ENCODE measurements at places on chromosomes 6 and 20.

- DNase-seq = no peak
Observed at GRCh38 chr6:107867302-107867615, 43.1 kb upstream of the SCML4 start.

- no peak for DNase-seq
Observed at GRCh38 chr6:127348028-127348661, 4.7 kb upstream of the ECHDC1 start.

DNA sequence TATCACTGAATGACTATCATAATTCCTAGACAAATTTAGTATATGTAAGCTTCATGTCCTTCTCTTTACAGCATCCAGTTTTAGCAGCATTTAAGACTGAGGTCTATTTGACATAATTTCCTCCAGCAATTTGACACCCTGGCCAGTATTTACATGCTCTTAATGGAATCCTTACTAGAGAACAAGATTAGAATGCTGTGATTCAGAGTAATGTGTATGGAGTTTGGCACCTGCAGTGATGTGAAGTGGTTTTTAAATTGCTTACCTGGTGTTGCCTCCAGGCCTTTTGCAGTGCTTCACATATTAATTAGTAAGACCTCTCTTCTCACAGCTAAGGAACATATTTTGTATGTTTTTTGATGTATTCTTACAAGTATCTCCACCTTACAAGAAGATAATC, 9.8 kb downstream of the NKX2-4 start:
- no peak for DNase-seq

DNA sequence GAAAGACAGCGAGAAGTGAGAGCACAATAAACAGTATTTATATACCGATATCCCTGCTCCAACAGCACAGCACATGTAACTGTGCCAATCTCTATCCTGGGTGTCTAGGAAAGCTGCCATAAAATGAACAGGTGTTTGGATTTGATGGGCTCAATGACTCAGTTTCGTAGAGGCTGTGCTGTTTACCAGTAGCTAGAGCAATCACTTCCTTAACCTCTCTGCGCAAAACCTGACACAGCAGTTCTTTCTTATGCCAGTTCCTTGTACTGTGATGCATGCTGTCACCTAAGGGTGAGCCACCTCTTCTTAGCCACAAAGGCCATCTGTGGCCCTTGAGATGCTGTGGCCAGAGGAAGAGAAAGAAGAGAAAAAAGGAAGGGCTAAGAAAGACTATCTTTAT, 59.3 kb downstream of the SHPRH start:
- DNase-seq = no peak

GRCh38 chr20:53879048-53879684, 191.2 kb downstream of the BCAS1 start:
- DNase-seq = no peak

DNA sequence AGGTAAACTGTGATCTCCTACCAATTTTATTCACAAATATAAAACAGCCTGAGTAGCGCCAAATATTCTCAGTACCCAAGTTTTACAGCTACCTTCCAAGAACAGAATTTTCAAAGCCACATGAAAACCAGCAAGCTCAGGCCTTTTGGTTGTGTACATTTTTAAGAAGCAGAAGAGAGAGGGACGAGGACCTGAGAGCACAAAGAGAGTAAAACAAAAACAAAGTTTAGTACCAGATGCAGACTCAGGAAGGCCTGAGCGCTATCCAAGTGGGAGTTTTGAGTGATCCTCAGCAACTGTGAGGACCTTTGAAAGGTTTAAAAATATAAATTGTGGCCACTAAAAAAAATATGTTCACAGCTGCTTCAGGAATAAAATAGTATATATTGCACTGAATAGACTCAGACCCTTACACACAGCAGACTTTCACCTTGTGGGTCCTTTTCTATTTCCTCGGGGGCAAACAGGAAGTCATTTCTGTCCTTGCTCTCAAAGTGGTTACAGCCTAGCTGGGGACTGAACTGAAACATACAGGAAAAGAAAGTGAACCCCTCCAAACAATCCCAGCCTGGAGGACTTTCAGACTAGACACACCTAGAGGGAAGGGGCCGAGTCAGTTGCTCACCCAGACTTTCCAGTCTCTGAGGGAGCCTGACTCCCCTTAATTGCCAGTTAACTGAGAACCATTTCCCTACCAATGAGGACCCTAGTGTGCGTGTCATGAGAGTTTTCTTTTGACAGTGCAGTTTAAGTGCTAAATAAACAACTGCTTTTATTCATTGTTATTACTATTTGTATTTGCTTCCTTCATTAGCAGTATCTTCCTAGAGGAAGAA, 48.5 kb upstream of the NT5E start:
- no peak for DNase-seq

DNA sequence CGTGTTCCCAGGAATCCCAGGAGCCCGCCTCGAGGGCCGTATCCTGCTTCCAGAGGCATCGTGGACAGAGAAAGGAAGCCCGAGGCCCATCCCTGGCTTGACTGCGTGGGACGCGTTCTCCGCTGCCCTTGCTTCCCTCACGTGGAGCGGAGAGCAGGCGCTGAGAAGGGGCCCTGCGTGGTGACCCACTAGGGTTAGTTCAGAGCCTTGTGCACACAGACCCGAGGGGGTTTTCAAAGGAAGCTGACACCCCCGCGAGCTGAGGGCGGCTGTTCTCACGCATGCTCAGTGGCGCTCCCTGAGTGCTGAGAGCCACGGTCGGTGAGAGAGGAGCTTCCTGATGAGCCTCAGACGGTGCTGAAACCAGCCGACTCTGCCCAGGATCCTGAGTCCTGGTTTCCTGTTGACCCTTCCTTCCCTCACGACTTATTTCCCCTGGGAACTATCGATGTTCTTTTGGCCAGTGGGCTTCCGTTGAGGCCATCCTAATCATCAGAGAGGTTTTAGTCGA, 28.9 kb upstream of the CCR6 start:
- no peak for DNase-seq

- no peak for DNase-seq
Observed at GRCh38 chr6:86916393-86916792, 20.9 kb upstream of the HTR1E start.

GRCh38 chr6:14270925-14271788, 153.6 kb downstream of the CD83 start:
- peak; percentile 94 for DNase-seq

DNA sequence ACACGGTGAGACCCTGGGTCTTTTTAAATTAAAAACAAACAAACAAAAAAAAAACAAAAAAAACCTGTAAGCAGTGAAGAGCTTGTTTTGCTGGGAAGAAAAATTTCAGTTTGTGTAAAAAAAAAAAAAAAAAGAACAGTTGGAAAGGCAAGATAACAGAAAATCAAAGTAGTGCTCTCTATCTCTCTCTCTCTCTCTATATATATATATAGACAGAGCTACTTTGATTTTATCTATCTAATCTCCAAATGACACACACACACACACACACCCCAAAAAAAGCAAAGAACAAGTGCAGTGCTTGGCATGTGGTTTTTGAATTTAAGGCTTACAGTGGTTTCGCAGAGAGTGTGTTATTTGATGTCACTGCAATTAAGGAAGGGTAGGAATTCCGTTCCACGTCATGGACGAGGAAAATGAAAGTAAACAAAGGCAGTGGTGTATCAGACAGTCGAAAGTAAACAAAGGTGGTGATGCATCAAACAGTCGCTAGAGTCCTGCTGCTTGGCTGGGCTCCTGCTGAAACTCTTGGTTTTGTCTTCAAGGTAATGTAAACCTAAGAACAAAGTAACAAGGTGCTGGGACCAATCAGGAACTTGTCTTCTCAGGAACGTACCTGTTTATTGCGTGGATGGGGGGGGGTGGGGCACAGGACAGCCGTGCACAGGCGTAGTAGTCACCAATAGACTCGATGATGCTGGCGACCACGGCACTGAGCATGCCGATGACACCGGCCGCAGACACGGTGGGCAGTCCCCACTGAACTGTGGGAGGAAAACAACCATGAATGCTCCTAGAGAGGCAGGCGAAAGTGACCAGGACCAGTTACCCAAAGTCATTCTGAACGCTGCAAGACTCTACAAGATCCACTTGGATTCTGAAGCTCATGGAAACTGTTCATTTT, 131.8 kb downstream of the SLC23A2 start:
- DNase-seq = no peak

- peak; percentile 77 for DNase-seq
Observed at GRCh38 chr6:85449388-85449817, 480 bp upstream of the NT5E start.

Measured in AG10803 (cell line).